Stromal cell of bone marrow (primary cell): ENCODE measurements at places on chromosomes 1 and 21.

- DNase-seq, result no peak
Measured at GRCh38 chr1:230861489-230861888, 6.8 kb downstream of the C1orf198 start.

DNA sequence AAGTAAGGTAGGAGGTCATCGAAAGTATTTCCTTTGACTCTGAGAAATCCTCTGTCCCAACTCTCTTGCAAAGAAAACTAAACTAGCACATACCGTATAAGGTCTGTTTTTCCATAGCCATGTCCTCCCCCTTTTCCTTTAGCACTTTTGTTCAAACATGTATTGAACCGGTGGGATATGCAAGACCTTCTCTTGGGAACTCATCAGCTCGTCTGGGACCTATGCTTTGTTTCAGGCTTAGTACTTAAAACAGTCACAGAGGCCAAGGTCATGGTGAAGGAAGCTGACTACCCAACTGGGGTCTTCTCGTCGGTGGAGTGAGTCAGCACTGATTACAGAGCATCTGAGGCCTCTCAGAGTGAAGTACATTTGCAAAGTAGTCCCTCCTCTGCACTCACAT lies 185.0 kb downstream of the ZBTB18 start:
- DNase-seq, result no peak

GRCh38 chr1:210123383-210123782 lies 109.2 kb upstream of the SERTAD4 start:
- no peak for DNase-seq

GRCh38 chr1:205374210-205375078 lies 17.7 kb upstream of the KLHDC8A start:
- DNase-seq, result peak; percentile 55

- no peak for DNase-seq
Measured at GRCh38 chr1:15719381-15720120, 16.5 kb upstream of the SLC25A34 start.

GRCh38 chr21:31343680-31344480 lies at the start of gene TIAM1:
TIAM1 (minus strand) TSS chr21:31344261; CDS start chr21:31266972, 77,289 bp downstream.
- peak; percentile 76 for DNase-seq

DNA sequence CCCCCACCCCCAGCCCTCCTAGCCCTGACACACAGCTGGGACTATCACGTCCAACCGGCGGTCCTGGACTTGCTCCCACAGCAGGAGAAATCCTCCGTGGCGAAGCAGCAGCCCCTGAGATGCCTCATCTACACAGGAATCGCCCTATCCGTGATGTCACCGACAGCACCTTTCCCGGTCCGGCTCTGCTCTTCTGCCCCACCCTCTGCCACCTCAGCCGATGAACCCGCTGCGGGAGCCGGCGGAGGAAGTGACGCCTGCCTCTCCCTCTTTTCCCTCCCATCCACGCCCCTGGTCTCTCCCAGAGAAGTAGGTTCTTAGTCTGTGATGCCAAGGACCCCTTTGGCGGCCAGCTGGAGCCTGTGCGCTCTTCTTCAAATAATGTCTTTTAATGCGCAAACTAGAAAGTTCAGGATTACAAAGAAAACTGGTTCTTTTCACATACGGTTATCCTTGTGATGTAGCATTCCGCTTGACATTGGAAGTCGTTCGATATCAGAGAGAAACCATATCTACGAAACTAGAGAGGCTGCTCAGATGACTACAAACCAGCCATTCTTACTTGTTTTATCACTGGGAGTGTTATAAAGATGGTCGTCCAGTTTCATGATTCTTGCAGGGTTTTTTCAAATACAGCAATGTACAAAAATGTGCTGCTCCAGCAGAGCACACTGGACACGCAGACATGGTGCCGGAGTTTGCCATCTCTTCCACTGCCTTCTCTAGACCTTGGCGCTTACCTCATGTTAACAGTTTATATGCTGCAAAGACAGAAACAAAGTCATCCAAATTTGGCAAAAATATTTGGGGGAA lies 120.3 kb downstream of the PPIAL4G start:
- no peak for DNase-seq

- no peak for DNase-seq
Measured at GRCh38 chr1:175317309-175317708, 124.7 kb upstream of the KIAA0040 start.

DNA sequence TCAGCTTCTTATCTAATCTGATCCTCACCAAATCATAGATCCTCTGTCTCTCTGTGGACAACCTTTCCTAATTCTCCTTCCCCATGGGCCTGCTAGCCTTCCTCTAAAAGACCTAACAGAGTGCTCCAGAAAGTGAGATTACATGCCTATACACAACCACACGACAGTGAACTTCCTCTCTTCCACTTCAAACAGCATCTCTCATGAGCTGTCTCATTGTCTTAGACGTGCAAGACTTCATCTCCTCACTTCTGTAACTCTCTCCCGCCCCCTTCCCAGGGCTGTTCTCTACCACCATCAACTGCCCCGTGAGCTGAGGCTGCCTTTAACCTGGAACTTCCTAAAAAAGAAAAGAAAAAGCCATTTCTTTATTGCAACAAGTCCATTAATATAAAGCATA lies 14.1 kb upstream of the A3GALT2 start:
- no peak for DNase-seq

DNA sequence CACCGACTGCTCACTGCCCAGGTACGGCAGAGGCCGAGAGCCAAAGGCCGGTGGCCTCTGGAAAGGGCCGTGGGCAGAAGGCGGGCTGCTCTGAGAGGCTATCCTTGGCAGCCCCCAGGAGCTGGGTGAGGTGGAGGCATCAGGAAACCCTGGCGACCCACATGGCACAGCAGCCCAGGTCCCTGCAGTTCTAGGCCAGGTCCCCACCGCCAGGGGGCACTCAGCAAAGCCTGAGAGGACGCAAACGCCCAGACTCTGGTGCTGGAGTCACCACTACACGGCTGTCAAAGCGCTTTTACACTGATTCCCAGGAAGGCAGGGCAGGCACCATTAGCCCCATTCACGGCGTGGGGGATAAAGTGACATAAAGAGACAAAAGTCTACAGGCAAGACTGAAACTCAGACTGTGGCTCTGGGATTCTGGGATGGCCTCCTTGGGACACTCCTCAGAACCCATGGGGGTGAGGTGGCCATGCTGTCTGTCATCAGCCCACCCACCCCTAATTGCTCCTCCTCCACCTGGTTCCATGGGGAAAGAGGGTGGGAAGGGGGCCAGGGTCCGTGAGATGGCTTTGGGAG lies 4.9 kb downstream of the PLEKHG5 start:
- DNase-seq, result peak; percentile 63

GRCh38 chr1:194829492-194829891 lies 1643.1 kb upstream of the B3GALT2 start:
- no peak for DNase-seq

- DNase-seq, result no peak
Measured at GRCh38 chr1:175043824-175044223, 20.6 kb upstream of the MRPS14 start.

DNA sequence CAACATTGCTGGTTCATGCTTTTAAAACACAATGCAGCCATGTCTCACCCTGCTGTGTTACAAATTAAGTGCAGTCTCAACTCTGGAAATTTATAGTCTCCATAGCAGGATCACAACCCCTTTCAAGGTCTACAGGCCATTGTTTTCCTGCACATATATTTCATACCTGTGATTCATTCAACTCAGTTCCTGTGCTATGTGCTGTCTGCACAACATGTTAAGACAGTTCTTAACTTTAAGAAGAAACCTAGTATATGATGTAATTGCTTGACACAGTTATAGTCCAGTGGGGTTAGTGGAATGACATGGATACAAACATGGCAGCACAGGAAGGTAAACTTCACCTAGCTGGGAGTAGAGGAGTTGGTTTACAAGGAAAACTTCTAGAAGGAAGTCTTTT lies 106.4 kb downstream of the IFI44 start:
- DNase-seq, result no peak

- DNase-seq, result peak; percentile 12
Measured at GRCh38 chr21:17402937-17403336, 109.9 kb upstream of the CXADR start.

DNA sequence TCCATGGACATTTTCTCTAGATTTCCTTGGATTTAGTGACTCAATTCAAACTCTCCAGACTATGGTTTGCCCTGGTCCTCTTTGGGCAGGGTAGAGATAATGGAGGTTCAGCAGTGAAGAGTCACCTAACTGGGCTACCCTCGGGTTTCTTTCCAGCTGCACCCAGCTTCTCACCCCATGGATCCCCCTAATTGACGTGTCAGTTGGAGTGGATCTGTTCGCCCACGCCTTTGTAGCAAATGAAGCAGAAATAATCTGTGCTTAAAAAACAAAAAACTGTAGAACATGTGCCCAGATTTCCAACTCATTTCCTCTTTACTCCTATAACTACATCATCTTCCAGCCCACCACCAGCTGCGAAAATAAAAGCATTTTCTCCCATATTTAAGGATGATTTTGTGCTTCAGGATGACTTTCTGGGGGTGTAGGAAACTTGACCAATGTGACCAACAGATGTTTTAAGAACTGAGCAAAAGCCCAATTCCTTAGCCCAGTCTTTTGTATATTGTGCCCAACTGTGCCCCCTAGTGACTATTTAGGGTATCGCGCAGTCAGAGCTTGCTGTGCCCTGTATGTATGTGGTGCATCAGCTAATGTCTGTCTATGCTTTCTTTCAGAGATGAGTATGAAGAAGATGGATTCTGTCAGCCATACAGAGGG lies 66.5 kb upstream of the UBE2U start:
- DNase-seq, result peak; percentile 85

- no peak for DNase-seq
Measured at GRCh38 chr1:29672416-29673227, 436.3 kb downstream of the PTPRU start.

DNA sequence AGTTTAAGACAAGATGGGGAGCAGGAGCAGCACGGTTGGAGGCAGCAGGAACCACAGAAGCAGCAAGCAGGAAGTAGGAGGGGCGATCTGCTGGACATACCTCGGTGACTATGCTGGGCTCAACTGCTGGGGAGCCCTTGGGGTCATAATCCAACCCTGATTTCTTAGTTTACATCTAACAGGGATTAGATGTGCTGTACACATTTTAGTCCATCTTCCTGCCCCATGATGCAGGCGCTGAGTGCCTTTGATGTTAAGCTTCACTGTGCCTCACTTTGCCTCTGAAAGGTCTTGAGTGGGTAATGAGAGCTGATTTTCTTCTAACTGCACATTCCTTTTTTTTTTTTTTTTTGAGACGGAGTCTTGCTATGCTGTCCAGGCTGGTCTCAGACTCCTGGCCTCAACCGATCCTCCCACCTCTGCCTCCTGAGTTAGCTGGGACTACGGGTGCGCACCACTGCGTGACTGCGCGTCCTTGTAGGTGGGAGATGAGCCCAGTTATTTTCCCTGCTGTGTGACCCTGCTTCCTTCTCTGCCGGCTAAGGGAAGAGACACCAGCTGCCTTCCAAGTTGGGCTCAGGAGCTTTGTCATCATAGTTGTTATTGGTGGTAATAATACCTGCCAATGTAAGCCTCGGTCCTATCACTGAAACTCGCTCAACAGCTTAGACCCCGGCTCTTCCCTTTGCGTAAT lies 1.1 kb upstream of the RCAN3 start:
- no peak for DNase-seq
